GM12892 (cell line): ENCODE measurements at places on chromosomes 16 and 17.

DNA sequence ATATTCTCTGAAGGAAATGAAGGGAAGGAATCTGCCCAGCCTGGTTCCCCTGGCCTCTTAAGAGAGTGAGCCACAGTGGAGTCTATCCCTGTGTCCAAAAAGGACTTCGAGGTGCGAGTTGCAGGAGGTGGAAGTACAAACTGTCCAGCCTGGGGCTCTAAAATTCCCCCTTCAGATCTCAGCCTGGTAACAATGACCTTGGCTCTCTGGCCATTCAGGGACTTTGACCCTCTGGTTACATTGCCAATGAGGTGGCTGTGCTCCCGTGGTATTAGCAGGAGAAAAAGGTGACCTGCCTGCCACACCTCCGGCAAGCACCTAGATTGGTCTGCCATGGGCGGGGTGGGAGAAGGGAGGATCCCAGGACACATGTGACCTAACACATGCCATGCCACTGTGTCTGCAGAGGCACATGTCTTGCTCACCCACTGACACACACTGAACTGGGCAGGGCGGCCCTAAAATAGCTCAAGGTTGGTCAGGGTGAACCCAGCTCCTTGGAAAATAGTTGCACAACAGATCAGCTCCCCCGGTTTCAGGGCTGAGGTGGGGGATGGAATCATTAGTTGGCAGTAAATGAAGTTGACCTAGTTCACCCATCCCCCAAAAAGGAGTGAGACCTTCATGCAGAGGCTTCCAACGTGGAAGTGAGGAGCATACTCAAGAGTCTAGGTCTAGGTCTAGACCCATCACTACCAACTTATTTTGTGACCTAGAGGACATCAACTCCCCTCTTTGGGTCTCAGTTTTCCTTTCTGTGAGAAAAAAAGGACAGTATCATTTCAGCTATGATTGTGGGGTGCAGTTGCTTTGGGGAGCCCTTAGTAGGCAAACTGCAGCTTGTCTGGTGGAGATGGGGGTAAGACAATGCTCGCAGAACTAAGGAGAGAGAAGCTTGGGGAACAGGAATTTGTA lies 2.2 kb downstream of the NR1D1 start:
- DNase-seq = no peak

DNA sequence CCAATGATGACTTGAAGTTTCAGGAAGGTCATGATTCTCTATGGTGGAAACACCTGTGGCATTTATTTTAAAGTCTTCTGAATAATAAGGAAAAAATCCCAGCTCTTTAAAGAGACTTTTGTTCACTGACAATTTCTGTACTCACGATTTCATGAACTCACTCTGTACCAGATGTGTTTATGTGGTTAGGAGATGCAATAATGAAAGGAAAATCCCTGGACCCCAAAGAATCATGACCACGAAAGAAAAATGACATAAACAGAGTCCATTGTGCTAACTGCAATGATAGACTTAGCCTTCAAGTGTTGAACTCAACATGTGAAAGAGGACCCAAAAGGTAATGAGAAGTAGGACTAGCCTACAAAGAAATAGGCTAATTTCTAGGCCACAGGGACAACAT lies 947.5 kb downstream of the CDH11 start:
- no peak for DNase-seq

DNA sequence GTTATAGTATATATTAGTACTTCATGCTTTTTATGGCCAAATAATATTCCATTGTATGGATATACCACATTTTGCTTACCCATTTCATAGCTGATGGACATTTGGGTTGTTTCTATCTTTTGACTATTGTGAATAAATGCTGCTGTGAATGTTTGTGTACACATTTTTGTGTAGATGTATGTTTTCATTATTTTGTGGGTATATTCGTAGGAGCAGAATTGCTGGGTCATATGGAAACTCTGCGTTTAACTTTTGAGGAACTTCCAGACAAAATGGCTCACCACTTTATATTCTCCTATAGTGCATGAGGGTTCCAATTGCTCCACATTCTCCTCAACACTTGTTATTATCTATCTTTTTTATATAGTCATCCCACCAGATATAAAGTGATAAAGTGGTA lies 88.6 kb downstream of the CCT6B start:
- no peak for DNase-seq

DNA sequence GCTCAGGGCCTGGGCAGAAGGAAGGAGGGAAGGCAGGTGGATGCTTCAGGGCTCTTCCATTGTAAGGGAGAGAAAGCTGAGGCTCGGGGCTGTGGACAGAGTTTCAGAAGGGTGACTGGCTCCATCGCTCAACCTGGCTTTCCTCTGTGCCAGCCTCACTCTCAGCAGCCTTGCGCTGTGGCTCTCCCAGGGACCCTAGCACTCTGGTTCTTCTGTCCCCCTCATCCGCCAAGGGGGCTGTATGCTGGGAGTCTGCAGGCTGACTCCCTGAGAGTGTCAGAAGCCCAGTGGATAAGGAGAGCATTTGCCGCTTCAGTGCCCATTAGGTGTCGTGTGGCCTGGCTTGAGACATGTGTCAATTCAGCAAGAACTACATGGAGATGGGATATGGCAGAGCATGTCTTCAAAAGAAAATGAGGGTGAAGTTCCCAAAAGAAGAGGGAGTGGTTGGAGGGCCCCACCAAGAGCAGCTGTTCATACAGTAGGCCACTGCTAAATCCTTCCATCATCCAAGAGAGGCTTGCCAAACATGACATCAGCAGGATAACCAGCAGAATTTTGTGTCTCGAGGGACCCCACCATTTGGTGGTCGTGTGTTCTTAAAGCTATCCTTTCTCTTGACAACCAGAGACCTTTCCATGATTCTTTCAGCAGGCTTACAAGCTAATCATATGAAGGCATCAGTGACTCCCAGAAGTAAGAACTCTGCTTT lies 148.2 kb downstream of the IRX5 start:
- DNase-seq = no peak

DNA sequence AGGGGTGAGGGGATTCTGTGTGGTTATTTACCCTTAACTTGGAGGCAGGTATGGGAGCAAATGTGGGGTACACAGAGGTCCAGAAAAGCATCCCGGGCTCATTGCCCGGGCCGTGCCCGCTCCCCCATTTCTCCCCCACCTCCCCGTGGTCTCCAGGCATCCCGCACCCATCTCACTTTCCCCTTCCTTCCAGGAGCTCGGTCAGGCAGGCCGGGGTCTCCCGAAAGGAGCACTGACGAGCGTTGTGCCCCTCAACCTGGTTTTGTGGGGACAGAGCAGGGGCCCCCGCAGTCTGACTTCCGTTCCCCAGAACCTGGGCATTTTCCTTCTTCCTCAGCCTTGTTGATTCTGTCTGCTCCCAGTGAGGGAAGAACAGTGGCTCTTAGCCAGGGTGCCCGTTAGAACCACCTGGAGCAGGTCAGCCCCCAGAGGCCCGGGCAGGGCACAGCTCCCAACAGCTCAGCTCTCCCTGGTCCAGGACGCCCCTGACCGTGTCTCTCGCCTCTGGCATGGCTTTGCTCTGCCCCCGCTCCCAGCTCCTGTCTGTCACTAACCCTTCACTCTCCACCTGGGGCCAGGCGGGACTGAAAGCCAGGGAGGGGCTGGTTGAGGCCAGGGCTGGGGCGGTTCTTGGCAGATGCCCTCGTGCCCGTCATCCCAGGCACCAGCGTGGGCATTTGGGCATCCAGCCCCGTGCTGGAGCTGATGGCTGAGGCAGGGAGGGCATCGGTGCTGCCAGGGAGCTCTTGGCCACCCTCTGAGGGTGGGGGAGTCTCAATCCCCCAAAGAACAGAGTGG lies 12.5 kb upstream of the NUDT16L1 start:
- DNase-seq = no peak

- no peak for DNase-seq
Observed at GRCh38 chr17:60391471-60392041, 377 bp downstream of the USP32 start.

GRCh38 chr17:17422641-17423040 lies 54.2 kb upstream of the MED9 start:
- DNase-seq = no peak

DNA sequence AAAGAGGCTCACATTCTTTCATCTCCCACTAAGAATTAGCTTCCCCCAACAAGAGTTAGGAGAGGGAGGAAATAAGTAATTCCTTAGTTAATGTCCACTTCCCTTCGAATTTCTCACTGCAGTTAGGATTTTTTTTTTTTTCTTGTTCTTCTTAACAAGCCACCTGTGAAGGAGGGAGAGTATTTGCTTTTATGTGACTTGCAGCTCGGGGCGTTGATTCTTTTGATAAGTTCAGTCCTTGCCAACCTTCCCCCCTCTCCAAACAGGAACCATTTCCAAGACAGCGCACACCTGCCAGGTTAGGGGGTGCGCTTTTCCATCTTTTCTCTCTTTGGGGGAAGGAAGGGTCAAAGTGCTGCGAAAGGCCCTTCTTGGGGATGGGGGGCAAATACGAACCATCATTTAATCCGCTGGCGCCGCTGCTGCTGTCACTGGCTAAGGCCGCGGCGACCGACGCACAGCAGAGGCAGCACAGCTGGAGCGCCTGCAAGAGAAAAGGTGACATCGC lies 758 bp downstream of the ADAMTS18 start:
- no peak for DNase-seq

- DNase-seq = no peak
Observed at GRCh38 chr16:85640254-85640558, 27.1 kb downstream of the GSE1 start.

- no peak for DNase-seq
Observed at GRCh38 chr16:12349936-12350850, 373.7 kb downstream of the SNX29 start.

DNA sequence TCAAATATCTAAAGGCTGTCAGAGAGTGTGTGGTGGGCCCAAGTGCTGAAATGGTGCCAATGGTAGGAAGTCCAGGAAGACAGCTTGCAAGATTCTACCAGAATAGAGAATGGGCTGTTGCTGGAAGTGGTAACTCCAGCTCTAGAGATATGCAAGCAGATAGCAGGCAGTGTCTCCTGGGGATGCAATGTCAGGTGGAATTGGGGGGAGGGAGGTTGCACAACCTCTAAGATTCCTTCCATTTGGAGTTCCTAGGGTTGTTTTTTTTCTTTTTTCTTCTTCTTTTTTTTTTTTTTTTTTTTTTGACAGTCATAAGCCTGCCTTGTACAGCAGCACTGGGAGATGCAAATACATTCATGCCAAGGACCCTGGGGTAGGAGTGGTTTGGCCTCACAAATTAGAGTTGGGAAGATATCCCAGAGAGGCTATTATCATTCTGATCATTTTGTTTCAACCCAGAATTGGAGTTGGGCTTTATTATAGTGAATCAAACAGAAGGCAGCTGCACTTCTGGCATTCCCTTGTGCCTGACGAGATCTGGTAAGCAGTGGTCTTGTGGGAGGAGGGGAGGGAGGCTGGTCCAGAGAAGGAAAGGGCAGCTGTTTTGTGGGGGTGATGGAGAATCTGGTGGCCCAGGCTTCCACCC lies 51.1 kb downstream of the SLC6A2 start:
- DNase-seq = no peak

DNA sequence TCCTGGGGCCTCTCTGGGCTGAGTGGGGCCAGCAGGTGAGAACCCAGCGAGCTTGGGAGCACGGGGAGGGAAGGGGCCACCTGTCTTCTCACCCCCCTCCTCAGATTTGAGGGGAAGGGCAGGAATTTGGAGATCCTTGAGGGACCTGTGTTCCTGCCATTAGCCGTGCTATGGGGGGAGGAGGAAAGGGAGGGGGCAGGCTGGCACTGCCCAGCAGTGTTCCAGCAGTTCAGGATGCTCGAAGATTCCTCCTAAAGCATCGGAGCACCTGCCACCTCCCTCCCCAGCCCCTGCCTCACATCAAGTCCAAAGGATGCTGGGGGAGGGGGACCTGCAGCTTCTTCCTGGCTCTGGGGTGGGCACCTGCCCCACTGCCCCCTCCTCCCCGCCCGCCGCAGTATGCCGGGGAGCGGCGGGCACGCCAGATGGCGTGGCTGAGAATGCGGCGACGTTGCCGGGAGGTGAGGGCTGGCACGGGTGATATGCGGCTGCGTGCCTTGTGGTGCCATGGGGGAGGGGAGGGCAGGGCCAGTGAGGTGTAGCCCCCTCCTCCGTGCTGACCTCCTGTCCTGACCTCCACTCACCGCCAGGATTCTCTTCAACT lies 4.7 kb upstream of the NEUROD2 start:
- DNase-seq = no peak

DNA sequence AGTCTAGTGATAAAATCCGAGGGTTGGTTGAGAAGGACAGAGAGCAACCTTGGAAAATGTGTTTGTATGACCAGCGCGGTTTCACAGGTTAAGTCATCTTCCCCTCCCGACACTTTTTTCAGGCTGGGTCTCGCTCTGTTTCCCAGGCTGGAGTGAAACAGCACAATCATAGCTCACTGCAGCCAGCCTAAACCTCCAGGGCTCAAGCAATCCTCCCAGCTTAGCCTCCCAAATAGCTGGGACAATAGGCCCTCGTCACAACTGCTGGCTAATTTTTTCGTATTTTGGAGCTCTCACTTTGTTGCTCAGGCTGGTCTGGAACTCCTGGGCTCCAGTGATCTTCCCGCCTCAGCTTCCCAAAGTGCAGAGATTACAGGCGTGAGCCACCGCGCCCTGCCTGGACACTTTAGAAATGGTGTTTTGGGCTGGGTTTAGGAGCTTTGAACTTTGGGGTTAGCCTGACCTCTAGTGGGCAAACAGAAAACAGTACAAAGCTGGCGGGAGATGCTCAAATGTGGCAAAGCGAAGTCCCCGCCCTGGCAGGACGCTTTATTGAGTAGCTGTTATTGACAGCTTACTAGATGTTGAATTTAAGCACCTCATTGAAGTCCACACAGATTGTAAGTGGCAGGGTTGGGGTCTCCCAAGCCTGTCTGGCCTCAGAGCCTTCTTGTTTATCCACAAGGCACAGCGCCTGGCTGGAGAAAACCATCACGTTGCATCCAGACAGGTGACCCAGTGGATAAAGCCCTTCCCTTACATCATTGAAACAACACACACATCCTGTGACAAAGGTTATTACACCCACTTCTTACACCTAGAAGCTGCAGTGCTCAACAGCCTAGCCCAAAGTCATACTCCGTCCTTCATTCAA lies 34.7 kb upstream of the RBBP6 start:
- DNase-seq = peak; percentile 30

DNA sequence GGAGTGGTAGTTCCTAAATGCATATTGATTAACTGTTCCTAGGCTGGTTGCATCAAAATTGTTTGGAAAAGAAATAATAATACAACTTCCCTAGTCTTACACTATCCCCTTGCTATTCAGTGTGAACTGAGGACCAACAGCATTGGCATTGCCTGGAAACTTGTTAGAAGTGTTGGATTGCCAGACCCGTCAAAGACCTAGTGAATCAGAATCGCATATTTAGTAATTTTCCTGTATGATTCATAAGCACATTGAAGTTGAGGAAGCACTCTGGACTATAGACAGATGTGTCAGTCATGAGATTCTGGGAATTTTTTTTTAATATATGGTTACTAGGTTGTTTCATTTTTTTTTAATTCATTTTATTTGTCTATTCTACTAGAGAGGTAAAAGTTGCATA lies 34.7 kb upstream of the KCNJ16 start:
- DNase-seq = no peak

DNA sequence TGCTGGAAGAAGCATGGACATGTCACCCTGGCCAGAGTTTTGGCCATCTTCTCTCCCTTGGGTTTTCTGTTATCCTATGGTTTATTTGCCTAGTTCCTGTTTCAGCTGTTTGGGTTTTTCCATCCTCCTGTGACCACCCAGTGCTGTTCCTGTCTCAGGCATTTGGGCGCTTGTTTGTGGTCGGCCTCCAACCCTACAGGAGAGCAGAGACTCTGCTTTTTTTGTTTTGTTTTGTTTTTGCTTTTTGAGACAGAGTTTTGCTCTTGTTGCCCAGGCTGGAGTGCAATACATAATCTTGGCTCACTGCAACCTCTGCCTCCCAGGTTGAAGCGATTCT lies 3.3 kb upstream of the ZC3H7A start:
- no peak for DNase-seq
